Lung (tissue), 17 donors: ENCODE measurements at places on chromosomes 5 and 9. TPM values are rescaled to one million over a fixed set of nuclear protein-coding genes. Genes with fewer than 3 reads are reported as not detected.

Gene SLC6A3
- total RNA-seq: 0.85 TPM

Gene ADAMTS6
- total RNA-seq: 6.2 TPM

Gene LCN1
- total RNA-seq: not detected

Gene RLN2
- total RNA-seq: 0.49 TPM

Gene NFIB
- total RNA-seq: 189 TPM

Gene RAB3C
- 1.1 TPM for total RNA-seq

Gene SPATA31A3
- total RNA-seq: not detected

Gene SLC36A3
- not detected for total RNA-seq

Gene PLAC8L1
- total RNA-seq: not detected

Gene PLEKHG4B
- total RNA-seq: 4.0 TPM

Gene MSMP
- total RNA-seq: 1.6 TPM

Gene ASPN
- 18.9 TPM for total RNA-seq

Gene HAVCR1
- total RNA-seq: 0.46 TPM

Gene HSD17B3
- not detected for total RNA-seq

Gene TMEM215
- not detected for total RNA-seq

Gene CCIN
- total RNA-seq: not detected

Gene ANKDD1B
- total RNA-seq: 8.0 TPM

Gene ZNF474
- 7.1 TPM for total RNA-seq

Gene PTGER4
- 25.5 TPM for total RNA-seq

Gene PRRT1B
- 5.9 TPM for total RNA-seq

Gene FAM169A
- total RNA-seq: 2.8 TPM

Gene ABLIM3
- total RNA-seq: 46.8 TPM

Gene OGN
- total RNA-seq: 5.6 TPM
